ENCODE measurements at places on chromosomes 13 and 19.

DNA sequence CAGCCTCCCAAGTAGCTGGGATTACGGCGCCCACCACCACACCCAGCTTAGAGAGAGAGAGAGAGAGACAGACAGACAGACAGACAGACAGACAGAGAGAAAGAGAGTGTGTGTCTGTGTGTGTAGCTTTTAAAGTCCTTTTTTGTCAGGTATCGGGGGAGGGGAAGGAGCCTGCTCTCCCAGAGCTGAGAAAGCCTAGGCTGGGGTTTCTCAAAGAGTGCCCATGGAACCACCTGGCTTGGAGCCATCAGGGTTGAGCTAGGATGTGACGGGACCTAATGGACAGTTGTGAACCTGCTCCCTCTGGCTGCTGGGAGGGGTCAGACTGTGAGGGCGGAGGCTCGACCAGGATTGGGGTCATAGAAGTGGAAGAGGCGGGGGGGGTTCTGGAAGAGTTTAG lies 16.6 kb downstream of the RFX1 start:
- no peak for DNase-seq

- DNase-seq: no peak
Measured at GRCh38 chr13:93320942-93321341, 94.3 kb downstream of the GPC6 start.

DNA sequence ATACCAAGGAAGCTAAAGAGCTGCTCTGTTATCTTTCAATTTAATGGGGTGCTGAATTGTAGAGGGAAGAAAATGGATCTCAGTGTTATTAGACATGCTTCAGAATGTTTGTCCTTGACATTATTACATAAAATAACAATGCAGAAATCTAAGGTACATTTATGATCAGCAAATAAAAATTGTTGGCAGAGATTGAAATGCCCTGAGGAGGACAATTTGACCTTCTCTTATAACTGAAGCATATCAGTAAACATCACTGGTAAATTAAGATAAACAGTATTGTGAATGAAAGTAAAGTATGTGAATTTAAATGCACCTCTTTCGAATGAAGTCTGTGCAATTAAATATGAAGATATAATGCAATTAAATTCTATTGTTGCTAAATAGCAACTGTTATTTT lies 1362.1 kb upstream of the ATXN8OS start:
- no peak for DNase-seq

DNA sequence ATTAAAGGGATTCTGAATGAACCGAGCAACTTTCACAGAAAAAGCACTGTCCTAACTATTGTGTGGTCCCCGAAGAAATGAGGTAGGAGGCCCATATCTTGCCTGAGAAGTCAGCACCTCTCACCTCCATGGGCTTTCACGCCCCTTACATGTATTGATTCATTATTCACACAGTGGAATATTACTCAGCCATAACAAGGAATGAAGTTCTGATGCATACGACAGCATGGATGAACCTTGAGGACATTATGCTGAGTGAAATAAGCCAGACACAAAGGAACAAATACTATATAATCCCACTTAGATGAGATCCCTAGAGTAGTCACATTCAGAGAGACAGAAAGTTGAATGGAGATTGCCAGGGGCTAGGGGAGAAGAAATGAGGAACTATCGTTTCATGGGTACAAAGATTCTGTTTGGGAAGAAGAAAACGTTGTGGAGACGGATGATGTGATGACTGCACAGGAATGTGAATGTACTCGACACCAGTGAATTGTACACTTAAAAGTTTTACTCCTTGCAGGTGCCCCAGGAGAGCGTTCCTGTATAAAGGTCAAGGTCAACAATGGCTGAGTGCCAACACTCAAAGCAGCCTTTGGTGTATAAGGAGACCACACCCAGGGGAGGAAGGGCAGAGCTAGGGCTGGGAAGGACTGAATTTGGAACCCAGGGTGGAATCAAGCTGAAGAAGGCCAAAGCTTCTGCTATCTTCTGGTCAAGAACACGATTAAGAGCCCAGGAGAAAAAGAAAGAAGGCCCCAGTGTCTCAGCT lies 22.5 kb downstream of the ZIC5 start:
- DNase-seq: no peak

GRCh38 chr13:41019011-41019487 lies at the start of gene ELF1:
Gene ELF1, minus strand, starts transcription at chr13:41019316. Its CDS starts 37,262 bp downstream, at chr13:40982054.
- no peak for DNase-seq

DNA sequence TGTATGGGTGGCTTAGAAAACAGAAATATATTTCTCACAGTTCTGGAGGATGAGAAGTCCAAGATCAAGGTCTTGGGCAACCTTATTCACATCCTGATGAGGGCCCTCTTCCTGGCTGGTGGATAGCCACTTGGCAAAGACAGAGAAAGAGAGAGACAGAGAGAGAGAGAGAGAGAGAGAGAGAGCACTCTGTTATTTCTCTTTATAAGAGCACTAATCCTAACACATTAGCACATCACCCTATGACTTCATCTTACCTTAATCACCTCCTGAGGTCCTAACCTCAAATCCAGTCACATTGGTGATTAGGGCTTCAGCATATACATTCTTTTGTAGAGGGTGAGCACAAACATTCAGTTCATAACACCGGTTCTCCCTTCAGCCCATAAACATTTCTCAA lies 430.3 kb downstream of the EFNB2 start:
- DNase-seq: no peak

DNA sequence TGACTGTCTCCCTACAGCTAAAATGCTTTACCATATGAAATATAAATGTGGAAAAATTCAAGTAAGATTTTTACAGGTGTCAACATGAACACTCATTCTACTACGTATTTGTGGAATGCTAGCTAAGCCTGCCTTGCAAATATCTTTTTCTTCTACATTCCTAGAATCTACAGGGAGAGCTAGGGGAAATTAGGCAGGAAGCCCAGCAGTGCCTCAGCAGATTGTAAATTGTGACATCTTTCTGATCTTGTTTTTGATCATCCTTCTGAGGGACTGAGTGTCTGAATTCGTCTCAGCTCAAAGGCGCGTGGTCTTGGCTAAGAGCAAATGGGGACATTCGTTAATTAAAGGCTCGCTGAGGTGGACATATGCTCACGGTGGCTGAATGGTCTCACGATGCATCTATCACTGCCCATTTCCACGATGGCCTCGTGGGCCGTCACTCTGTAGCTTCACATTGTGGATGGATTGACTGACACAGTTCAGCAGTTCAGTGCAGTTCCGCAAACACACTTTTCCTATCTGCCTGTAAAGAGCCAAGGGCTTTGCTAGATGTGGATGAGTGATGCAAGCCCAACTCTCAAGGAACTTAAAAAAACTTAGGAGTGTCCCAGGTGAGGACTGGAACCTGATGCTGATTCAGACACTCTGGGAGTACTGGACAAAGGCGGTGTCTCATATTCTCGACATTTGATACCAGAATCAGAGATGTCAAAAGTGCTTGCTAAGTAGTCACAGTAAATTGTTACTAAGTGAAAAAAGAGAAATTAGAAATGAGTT lies 562.5 kb downstream of the EFNB2 start:
- DNase-seq: no peak

- DNase-seq: no peak
Measured at GRCh38 chr13:37869756-37870488, at the start of gene TRPC4. Gene TRPC4, minus strand, starts transcription at chr13:37869772. Its CDS starts 86,439 bp downstream, at chr13:37783333.

DNA sequence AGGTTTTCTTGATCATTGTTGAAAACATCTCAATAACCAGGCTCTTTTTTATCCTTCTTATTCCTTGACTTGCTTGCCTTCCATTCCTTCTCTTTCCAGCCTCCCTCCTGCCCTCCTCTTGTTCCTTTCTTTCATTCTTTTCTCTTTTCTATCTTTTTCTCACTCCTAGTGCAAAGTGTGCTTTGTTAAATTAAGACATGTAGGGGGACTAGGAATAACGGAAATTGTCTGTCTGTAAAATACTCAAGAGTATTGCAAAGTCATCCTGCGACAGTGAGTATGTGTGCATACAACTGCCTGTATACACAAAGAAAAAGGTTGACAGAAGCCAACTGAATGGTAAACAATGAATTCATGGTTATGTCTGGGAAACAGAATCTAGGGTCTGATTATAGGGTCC lies 70.1 kb downstream of the LRRC63 start:
- DNase-seq: no peak

- DNase-seq: no peak
Measured at GRCh38 chr13:102751886-102752285, 21.7 kb downstream of the TEX30 start.

DNA sequence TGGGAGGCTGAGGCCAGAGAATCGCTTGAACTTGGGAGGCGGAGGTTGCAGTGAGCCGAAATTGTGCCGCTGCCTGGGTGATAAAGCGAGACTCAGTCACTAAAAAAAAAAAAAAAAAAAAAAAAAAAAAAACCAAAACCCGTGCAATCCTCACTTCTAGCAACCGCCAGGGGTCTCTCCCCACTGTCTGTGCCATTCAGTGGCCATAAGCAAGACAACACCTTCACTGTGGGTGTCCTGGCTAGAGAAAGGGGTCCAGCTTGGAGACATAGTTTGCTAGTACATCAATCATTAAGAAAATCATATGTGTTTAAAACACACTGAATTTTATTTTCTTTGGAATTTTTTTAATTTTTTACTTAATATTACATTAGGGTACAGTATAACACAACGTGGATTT lies 68.2 kb downstream of the RASL11A start:
- no peak for DNase-seq

- no peak for DNase-seq
Measured at GRCh38 chr13:38223089-38223488, 126.6 kb upstream of the UFM1 start.

DNA sequence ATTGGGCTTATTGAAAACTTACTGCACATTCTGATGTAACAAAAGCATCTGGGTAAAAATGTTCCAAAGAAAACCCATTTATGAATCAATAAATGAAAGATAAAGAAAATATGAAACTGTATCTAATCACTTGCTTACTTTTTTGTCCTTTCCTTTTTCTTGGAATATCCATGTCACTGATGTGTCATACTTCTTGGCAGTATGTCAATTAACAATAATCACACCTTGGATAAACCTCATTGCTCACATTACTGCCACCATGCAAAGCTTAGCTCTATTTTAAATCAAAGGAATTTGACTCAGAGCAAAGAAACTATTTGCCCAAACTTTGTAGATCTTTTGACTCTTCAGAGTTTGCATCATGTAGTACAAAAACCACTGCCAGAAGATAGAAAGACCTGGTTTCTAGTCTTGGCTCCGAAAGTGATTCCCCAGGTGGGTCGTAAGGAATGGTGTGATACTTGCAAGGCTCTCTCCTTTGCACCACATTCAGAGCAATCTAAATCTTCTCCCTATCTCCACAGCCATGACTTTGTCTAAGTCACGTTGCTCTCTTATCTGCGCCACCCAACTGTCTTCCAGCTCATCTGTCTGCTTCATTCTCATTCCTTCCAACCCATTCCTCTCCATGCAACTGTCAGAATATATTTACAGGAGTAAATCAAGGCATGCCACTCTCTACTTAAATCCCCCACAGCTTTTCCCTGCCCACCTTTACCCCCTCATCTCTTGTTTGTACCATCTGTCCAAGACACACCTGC lies 311.9 kb downstream of the COG6 start:
- no peak for DNase-seq

DNA sequence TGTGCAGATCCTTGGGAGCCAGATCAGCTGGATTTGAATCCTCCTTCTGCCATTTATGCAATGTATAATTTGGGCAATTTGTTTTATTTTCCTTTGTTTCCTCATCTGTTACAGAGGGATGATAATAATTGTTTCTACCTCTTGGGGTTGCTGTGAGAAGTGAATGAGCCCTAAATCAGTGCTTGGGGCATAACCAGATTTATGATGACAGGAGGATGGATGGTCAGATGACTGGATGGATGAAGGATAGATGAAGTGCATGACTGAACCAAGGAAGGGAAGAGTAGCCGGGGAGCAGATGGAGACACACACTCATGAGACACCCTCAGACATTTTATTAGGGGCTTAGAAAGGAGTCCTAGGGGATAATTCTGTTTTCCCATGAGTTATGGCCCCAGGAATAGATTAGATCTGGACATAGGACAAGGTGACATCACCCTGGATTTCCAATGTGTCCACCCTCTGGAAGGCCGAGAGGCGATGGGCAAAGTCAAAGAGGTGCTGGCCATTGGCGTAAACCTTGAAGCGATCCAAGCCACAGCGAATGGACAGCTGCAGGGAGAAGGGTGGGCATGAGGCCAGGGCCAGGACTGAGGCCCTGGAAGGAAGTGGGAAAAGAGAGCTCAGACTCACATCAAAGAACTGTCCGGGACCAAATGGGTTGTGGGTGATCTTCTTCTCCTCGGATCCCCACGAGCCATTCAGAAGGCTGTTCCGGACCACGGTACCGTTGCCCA lies 11.2 kb downstream of the LGALS4 start:
- no peak for DNase-seq

DNA sequence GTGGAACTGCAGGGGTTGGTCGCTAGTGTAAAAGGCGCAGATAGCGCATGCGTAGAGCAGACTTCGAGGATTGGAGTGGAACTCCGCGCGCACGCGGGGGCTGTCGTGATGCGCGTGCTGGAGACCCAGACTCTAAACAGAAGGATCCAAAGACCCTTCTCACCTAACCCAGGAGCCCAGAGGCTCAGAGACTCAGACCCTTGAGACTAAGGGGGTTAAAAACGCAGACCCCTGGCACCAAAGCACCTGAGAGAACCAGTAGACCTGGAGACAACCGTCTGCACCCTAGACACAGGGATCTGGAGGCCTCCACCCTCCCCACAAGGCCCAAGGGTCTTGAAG lies 567 bp upstream of the CTU1 start:
- DNase-seq: no peak

- DNase-seq: no peak
Measured at GRCh38 chr19:34246340-34246739, 8.0 kb upstream of the GARRE1 start.

GRCh38 chr19:16548956-16549355 lies 6.7 kb upstream of the CHERP start:
- DNase-seq: no peak

DNA sequence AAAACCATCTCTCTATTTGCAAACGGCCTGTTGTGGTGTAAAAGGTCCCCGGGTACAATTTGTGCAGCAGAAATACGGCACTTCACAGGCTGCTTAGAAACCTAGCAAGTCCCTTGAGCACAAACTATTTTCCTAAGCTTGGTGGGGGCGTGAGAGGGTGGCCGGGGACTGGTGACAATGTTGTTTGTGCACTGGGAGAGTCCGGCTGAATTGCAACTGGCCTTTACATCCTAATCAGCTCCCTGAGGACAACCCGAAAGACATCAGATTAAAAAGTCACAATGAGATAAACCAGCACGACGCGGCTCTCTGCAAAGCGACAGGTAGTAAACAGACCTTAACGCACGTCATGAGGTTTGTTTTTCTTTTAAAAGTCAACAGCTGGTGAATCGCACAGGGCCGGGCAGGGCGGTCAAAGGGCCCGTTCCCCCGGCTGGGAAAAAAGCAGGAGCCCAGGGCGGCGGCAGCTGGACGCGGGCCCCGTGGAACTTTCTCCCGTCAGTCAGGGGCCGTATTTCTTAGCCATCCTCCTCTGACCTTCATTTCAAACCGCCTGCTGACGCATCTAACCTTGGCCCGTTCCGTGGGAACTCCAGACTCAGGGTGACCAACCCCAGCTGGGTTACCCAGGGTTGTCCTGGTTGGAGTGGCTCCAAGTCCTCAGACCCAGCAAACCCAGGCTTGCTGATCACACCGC lies 112.3 kb downstream of the GADD45B start:
- no peak for DNase-seq

Data from NCI-H1417 treated with DMSO at 0.1 percent for 48 hours (cell line).